ENCODE measurements at places on chromosomes 3 and 15. TPM values are rescaled to one million over a fixed set of nuclear protein-coding genes. Genes with fewer than 3 reads are reported as not detected.

- DNase-seq, result no peak
- H3K36me3 ChIP-seq, result no peaks in the 10 kb centered on the region
- no peaks in the 10 kb centered on the region for H3K4me1 ChIP-seq
- no peaks in the 10 kb centered on the region for H3K27me3 ChIP-seq
Measured at GRCh38 chr3:24272875-24273274, 221.8 kb downstream of the THRB start.

DNA sequence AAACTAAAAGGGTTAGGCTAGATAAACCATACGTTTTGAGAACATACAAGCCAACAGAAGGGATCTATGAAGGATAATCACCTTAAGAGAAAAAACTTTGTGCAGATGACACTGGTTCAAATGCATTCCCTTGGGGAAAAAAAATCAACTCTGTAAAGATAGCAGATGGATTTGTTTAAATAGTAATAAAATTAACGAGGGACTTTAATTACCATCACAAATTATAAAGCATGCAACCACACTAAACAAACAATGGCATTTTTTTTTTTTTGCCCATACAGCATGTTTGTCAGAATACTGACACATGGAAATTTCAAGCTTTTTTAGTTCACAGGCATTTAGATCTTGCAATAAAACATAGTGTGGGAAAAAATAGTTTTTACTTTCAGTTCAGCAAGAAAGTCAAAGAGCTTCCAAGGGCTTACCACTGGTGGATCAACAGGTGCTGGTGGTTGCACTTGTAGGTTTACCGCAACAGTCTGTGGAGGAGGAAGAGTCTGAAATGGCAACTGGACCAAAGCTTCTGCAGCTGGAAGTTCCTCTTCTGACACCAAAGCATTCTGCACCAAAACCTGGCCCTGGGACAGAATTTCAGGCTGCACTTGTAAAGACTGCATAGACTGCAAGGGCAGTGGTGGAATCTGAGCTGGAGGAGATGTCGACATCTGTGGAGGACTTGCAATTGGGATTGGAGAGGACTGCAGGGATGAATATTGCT lies 53.1 kb downstream of the PHC3 start:
- DNase-seq, result no peak
- H3K4me1 ChIP-seq, result peaks cover 18% of the 10 kb centered on the region
- peaks cover 18% of the 10 kb centered on the region for H3K36me3 ChIP-seq
- H3K4me3 ChIP-seq, result no peak overlapping the region
- no peaks in the 10 kb centered on the region for H3K27me3 ChIP-seq

DNA sequence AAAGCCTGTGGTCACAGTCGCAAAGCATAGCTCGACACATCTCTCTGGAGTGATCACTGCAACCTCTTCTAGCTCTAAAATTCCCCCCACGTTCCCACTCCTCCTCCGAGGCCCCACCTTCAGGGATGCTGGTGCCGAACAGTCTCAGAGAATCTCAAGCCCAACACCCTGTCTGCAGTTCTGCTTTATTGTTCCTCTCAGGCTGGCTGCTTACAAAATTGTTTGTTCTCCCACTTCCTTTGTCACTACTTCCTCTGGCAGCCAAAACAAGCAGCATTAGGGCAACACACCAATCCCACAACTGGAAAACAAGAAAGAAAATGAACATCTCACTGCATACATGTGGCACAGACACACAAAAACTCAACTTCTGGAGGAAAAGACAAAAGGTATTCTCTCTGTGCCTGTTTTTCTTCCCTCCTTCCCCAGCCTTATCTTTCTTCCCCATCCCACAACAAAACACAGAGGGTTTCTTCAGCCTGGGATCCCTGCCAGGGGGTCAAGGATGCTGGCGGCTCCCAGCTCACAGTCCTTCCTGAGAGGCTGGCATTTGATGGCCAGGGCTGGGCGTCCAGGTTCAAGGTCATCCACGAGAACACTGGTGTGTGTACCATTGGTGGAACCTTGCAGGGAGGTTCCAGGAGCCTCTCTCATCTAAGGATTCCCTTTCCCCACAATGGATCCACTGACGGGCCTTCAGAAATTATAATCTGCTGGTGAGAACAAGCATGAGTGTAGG lies 108.4 kb downstream of the TMCO5A start:
- no peaks in the 10 kb centered on the region for H3K4me1 ChIP-seq
- H3K27me3 ChIP-seq, result no peaks in the 10 kb centered on the region
- DNase-seq, result no peak
- no peak overlapping the region for H3K27ac ChIP-seq
- H3K36me3 ChIP-seq, result no peaks in the 10 kb centered on the region

DNA sequence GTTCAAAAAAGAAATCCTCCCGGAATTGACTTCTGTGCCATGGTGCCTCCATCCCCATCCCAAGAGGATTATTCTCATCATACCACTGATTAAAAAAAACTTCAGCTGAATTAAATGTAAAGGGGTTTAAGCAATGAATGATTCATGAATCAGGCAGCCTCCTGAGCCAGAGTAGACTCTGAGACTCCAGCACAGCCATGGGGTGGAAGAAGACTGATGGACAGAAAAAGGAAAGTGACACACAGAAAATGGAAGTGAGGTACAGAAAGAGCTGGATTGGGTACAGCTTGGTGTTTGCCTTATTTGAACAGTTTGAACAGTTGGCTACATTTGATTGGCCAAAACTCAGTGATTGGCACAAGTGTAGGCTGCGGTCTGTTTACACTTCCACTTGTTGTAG lies 224.8 kb upstream of the ATP10A start:
- H3K27me3 ChIP-seq, result no peaks in the 10 kb centered on the region
- H3K36me3 ChIP-seq, result no peaks in the 10 kb centered on the region
- H3K4me1 ChIP-seq, result peaks cover 4% of the 10 kb centered on the region
- H3K4me3 ChIP-seq, result no peak overlapping the region

The SPTSSB gene
- not detected for total RNA-seq

The RAMAC gene
- 27.7 TPM for total RNA-seq
